ENCODE measurements at places on chromosomes 12 and 14.
A peak's percentile ranks its signal among the peaks of the same experiment; 100 is the strongest.

- no peak for DNase-seq
These were observed 61.1 kb downstream of the NINJ2 start for GRCh38 chr12:601976-602699.

DNA sequence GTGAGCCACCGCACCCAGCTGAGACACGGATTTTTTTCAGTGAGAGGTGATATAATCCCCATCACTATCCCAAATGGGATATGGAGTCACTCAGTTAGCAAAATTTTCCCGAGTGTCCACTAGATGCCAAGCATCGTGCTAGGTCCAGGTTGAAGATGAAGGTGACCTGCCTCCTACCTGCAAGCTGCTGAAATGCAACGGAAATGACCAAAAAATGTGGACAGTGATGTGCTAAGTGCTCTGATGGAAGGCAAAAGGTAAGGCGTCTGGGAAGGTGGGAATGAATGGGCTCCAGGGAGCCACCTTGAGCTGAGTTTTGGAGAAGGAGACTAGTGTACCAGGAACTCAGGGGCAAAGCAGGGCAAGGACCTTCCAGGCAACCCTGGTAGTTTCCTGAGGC, 64.6 kb downstream of the CALM1 start:
- no peak for DNase-seq

GRCh38 chr14:76138758-76139723, 12.7 kb upstream of the GPATCH2L start:
- no peak for DNase-seq

- no peak for DNase-seq
These were observed 115.2 kb downstream of the ITPR2 start for GRCh38 chr12:26717757-26718156.

DNA sequence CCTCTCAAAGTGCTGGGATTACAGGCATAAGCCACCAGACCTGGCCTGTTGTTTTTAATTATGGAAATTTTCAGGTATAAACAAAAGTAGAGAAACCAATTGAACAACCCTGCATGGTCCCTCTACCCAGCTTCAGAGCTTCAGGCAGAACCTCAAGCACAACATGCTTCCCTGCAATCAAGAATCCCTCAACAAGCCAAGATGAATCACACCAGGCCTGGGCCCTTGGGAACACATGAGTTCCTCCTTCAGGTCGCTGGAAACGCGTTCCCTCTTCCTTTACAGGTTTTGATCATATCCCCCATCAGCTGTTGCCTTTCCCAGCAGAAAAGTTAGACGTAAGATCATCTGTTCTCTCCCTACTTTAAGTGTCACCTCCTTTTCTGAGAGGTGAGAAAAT, 20.5 kb upstream of the CORO1C start:
- no peak for DNase-seq

GRCh38 chr12:11158885-11159444, 12.0 kb upstream of the SMIM10L1 start:
- DNase-seq = no peak

DNA sequence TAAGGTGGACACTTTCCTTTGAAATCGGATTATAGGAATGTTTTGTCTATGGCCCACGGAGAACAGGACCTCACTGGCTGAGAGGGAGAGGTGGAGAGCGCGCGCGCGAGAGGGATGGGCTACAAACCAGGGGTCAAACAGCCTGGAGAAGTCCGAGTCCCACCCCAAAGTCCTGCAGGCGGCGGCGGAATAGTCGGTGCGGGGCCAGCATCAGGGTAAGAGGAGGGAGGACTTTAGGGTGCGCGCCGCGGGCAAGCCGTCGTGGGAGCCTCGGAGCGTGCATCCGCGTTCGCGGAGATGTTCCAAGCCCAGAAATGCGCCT, 3.3 kb upstream of the HOXC8 start:
- DNase-seq = no peak

- no peak for DNase-seq
These were observed 16.0 kb downstream of the RERGL start for GRCh38 chr12:18074001-18074400.

- peak; percentile 44 for DNase-seq
These were observed 2.0 kb upstream of the ART4 start for GRCh38 chr12:14845350-14845750.

DNA sequence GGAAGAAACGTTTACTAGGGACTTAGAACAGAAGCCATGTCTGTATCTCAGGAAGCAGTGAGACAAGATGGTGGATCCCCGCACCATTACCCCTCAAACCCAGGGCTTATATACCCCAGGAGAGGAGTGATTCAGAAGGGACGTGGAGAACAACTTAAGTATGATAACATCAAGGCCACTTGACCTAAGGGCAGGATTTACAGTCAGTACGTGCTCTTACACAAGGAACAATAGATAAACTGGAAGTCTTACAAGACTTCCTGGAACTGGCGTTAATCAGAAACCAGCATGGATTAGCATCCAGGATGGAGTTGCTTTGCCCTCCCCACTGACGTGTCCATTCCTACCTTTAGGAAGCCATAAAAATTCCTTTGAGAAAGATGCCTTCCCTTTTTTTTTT, 8.6 kb upstream of the ETFBKMT start:
- no peak for DNase-seq

- no peak for DNase-seq
These were observed 79.7 kb downstream of the PAPOLA start for GRCh38 chr14:96581902-96582301.

DNA sequence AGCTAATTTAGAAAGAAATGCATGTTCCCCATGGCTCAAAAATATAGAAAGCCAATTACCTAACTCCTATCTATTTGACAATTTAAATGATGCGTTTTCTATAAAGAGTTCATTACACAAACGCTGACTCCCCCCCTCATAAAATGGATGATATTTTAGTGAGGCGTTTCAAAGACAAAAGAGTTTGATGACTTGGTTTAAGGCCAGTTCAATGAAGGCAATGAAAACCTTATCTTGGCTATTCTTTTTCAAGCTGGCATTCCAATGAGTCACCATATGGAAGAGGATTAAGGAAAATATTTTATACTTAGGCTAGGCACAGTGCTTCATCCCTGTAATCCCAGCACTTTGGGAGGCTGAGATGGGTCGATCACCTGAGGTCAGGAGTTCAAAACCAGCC, 62.7 kb downstream of the HMGA2 start:
- DNase-seq = no peak
